ENCODE measurements at places on chromosomes 4 and X. TPM values are rescaled to one million over a fixed set of nuclear protein-coding genes. Genes with fewer than 3 reads are reported as not detected.

GRCh38 chr4:152278505-152279233, 257.2 kb downstream of the FBXW7 start:
- no peak for DNase-seq

DNA sequence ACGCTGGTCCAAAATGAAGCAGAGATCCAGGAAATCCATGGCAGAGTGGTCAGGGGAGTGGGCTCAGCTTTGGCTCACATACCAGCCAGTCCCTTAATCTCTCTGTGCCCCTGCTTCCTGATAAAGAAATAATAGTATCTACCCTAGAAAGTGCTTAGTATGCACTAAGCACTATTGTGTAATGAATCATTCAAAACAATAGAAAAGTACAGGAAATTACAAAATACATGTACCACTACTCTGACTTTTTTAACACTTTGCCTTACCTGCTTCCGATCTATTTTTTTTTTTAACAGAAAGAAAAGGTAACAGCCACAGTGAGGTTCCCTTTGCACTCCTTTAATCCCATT, 49.9 kb downstream of the TBC1D9 start:
- no peak for DNase-seq

LSM6 gene
- 51.1 TPM for total RNA-seq

DNA sequence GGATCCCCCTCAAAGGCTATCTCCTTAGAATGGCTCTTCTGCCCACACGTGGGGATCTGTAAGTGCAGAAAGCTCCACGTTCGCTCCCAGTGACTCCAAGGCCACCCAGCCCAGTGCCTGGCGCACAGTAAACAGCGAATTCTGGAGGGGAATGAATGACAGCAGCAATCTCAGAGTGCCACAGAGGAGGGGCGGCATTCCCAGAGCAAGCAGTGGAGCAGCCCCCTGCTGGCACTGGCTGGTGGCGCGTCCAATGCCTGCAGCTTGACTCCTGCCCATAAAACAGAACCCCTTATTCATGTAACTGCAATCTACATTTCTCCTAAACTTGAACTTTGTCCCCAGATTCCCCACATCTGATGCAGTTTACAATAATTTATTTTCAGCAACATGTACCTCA, 6.9 kb upstream of the HELT start:
- no peak for DNase-seq

DNA sequence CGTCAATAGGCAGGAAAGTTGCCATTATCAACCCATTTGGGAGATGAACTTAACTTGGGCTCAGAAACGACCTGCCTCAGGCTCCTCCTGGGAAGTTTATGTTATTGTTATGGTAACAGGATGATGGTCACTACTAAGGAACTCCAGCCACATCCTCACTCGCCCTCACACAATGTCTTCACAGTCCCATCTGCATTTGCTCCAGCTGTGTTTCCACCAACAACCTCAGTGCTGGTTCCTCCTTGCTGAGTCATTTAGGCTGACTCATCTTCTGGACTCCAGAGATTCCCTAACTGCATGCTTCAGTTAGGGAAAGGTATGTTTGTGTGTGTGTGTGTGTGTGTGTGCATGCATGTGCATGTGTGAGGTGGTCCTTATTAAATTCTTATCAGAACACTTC, 293.4 kb upstream of the BOD1L1 start:
- peak; percentile 98 for DNase-seq

- DNase-seq = no peak
These were observed 34.1 kb downstream of the SETD7 start for GRCh38 chr4:139521754-139522401.

FMR1NB gene
- total RNA-seq = not detected

DNA sequence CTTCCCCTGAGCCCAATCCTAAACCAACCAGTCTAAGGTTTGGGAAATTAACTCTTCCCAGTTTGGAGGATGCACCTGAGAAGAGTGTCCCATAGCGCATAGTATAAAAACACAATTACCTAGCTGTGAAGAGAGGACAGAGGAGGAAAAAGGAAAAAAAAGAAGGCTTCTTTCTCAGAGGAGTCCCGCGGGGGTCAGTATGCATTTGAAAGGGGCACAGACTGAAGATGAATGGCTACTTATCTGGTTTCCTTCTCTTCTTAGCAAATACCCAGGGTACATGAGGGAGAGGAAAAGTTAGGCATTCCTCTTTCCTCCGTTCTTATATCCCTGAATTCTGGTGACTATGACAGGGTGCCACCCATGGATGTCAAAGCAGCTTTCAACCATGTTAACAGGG, 96.9 kb downstream of the TMEM47 start:
- DNase-seq = no peak

GRCh38 chr4:114005569-114006442, 26.4 kb upstream of the ARSJ start:
- peak; percentile 48 for DNase-seq

TRAPPC11 gene
- 35.6 TPM for total RNA-seq

DMRTC1 gene
- total RNA-seq = not detected

GRCh38 chrX:1835056-1835455, 220.2 kb downstream of the ASMT start:
- DNase-seq = no peak

GRCh38 chr4:104418286-104418685, 76.4 kb downstream of the CXXC4 start:
- no peak for DNase-seq

GPC4 gene
- not detected for total RNA-seq

GRCh38 chrX:327660-328126, 9.1 kb upstream of the GTPBP6 start:
- DNase-seq = no peak

CNGA1 gene
- total RNA-seq = not detected

DNA sequence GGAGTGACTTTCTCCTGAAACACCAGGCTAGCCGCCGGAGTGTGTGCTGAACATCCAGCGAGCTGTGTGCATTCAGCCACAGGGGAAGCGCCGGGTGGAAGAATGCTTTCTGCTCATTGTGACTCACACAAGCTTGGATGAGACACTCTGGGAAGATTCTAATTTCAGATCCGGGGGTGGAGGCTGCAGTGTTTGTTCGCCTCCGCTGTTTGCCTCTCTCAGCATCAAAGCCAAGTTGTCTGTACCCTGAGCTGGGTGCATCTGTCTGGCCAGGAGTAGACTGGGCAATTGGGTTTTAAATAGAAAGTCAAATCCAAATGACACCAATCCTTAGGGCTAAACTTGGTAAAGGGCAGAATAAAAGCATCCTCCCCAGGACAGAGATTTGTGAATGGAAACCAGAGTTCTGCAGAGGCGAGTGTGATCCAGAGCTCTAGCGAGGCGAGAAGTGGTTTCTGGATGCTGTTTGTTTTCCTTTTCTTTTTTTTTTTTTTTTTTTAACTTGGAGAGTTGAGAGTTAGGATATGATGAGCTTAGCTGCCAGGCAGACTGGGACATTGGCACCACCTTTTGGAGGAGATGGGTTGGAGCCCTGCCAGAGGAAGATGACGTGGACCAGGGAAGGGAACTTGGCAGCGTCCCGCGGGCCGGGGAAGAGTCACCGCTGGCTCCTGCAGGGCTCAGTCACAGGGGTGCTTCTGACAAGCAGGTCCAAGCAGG, 196.0 kb upstream of the PSAPL1 start:
- peak; percentile 24 for DNase-seq

FRMD7 gene
- not detected for total RNA-seq

- no peak for DNase-seq
These were observed 166.4 kb downstream of the ARHGAP6 start for GRCh38 chrX:11499076-11500044.

DNA sequence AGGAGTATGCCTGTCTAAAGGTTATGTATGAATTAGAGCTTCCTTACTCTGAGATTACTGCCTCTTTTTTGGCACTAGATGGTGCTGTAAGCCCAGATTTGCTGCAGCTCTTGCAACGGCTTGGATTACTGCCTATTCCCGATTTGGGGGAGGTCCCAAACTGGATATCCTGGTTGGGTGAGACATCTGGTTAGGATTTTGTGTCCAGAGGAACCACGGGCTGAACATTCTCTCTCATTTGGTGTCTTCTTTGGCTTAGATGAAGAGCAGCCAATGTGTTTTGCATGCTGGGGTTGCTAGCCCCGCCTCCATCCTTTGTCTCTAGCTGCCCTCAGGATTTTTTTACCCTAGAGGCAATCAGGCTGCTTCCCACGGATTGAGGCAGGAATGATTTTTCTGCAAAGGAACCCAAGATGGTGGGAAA, 31.9 kb downstream of the F8A1 start:
- DNase-seq = peak; percentile 2

POU3F4 gene
- not detected for total RNA-seq

Measured in pulmonary artery endothelial cell (primary cell).